ENCODE measurements at places on chromosomes 1 and 21.

DNA sequence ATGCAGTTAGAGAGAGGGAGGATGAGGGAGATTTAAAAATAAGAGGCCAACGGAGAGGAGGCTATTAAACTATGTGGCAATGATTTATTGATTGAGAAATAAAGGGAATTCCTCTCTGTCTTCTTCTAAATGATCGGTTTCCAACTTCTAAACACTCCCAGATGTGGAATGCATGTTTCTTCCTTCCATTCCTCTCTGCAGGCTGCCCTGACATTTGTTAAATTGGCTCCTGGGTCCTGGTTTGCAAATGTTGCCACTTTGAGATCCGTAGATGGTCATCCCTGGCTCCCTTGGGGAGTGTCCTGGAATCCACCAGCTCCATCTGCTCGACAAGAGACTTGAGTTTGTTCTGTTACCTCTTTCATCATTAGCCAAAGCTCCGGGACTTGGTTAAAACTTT lies 10.3 kb upstream of the C1orf198 start:
- no peak for DNase-seq

DNA sequence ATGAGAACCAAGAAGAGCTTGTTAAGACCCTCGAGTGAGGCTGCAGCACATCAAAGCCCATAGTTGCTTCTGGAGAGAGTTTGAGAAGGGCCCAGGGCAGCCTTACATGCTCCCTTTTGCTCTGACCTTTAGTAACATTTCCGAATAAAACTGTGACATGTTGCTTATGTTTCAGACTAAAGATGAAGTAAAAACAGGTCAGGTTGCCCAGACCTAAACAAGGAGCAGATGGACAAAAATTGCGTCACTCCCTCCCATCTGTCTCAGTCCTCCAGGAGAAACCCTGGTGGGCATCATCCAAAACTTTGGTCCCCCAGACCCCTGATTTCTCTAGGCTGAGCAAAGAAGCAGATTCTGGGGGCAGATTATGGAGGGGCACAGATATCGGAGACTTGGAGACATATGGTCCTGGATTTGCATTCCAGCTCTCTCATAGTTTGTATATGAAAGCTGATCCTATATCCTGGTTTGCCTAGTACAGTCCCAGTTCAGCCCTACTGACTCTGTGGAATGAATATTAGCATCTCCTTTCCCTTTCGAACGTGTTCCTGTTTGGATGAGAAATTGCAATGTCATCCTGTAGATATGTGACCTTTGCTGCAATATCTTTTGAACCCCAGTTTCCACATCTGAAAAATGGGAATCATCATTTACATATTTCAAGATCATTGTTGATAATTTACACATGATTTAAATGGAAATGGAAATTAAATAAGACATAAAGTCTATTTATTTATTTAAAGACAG lies 304.9 kb upstream of the USP24 start:
- DNase-seq = no peak

- DNase-seq = no peak
These were observed 27.2 kb downstream of the TSEN15 start for GRCh38 chr1:184078564-184079249.

- no peak for DNase-seq
These were observed 24.1 kb downstream of the RGS5 start for GRCh38 chr1:163178628-163179027.

GRCh38 chr1:191674626-191675179 lies 483.6 kb upstream of the RGS18 start:
- DNase-seq = no peak

Measured in activated naive CD4-positive, alpha-beta T cell treated with anti-CD3 and anti-CD28 coated beads, Interleukin-2, amount 10 ng/mL, durations not matched to agents 7 days and 5 days (primary cell).